ENCODE measurements at places on chromosomes 12 and 14. TPM values are rescaled to one million over a fixed set of nuclear protein-coding genes. Genes with fewer than 3 reads are reported as not detected.

GRCh38 chr12:6039894-6040601 is 84.4 kb downstream of the VWF start:
- DNase-seq: no peak

- no peak for DNase-seq
Observed at GRCh38 chr12:109302358-109302757, 6.7 kb downstream of the FOXN4 start.

NRXN3 gene
- total RNA-seq: 0.92 TPM

DNA sequence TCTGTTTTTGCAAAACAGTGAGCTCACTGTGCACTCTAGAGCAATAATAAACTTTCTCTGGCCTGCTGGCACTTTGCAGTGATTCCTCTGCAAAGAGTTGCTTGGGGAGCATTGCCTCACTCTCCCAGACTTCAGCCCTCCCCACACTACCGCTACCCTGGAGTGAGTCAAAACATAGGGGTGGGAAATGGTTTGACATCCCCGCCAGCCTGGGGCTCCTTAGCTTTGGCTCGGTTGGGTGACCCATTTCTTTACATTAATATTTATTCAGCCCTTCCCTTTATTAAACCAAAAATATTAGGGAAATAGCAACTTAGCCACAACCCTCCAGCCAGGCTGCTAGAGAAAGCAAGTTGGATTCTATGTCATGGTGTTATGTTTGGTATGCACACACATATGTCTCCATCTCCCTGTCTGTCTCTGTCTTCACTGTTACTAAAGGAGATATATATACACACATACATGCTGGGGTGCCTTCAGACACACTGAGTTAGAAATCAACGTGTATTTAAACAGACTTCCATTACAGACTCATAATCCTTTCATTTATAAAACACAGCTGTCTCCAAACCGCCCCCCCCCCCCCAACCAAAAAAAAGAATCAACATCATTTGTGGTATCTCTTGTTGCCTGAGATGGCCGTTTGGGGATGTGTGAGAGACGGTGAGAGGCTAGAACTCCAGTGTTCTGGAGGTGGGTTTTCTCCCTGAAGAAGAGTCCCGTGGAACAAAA is 3.4 kb upstream of the IRF2BPL start:
- no peak for DNase-seq

- no peak for DNase-seq
Observed at GRCh38 chr12:85188619-85189018, 91.4 kb upstream of the ALX1 start.

GRCh38 chr12:129959889-129960288 is 56.1 kb upstream of the TMEM132D start:
- DNase-seq: no peak

GRCh38 chr12:46439793-46440511 is 67.4 kb upstream of the SLC38A2 start:
- no peak for DNase-seq

- no peak for DNase-seq
Observed at GRCh38 chr12:100213016-100213891, 12.6 kb downstream of the ACTR6 start.

GRCh38 chr12:47245623-47246022 is 165.9 kb upstream of the AMIGO2 start:
- no peak for DNase-seq

C1R gene
- 1.4 TPM for total RNA-seq

- DNase-seq: no peak
Observed at GRCh38 chr12:2854669-2855453, 2.0 kb downstream of the TEX52 start.

RIPK3 gene
- total RNA-seq: 2.6 TPM

DNA sequence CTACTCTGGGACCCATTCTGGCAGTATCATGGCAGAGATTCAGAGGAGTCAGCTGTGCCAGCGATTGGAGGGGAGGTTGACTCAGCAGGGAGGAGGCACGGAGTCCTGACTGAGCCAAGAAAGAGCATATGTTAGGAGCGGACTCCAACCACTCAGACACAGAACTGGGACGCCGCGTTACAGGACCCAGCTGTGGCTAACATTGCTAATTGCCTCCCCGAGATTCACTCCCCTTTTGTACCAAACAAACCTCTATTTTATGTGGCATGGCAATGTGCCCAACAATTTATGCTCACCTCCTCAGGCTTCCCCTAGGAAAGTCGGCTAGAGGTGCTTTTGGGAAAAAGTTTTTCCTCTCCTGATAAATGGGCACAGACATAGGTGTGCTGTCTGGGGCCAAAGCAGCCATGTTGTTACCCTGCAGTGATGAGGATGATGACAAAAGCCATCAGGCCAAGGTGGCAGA is 15.2 kb upstream of the CLIP1 start:
- DNase-seq: no peak

ZCCHC8 gene
- 20.8 TPM for total RNA-seq

PDE3A gene
- 9.9 TPM for total RNA-seq

GRCh38 chr12:48442179-48442847 is 30.0 kb upstream of the ANP32D start:
- no peak for DNase-seq

- DNase-seq: no peak
Observed at GRCh38 chr12:108302403-108303311, 36.5 kb downstream of the CMKLR1 start.

GRCh38 chr14:24095271-24096068 is 1.4 kb downstream of the PCK2 start:
- no peak for DNase-seq

DNA sequence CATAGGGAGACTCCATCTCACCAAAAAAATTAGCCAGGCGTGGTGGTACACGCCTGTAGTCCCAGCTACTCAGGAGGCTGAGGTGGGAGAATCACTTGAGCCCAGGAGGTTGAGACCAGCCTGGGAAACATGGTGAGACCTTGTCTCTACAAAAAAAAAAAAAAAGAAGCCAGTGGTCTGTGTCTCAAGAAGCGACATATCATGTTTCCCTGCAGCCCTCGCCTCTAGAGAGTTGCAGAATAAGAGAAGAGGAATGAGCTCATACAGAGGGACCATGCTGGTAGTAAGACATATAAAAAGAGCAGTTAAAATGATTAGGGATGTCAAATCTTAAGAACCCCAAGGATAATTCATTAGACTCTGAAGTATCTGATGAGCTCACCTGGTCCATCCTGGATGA is 39.4 kb upstream of the BICDL1 start:
- no peak for DNase-seq

ASIC1 gene
- 2.5 TPM for total RNA-seq

CMA1 gene
- total RNA-seq: not detected

DLGAP5 gene
- 8.9 TPM for total RNA-seq

RDH16 gene
- total RNA-seq: 0.05 TPM

DNA sequence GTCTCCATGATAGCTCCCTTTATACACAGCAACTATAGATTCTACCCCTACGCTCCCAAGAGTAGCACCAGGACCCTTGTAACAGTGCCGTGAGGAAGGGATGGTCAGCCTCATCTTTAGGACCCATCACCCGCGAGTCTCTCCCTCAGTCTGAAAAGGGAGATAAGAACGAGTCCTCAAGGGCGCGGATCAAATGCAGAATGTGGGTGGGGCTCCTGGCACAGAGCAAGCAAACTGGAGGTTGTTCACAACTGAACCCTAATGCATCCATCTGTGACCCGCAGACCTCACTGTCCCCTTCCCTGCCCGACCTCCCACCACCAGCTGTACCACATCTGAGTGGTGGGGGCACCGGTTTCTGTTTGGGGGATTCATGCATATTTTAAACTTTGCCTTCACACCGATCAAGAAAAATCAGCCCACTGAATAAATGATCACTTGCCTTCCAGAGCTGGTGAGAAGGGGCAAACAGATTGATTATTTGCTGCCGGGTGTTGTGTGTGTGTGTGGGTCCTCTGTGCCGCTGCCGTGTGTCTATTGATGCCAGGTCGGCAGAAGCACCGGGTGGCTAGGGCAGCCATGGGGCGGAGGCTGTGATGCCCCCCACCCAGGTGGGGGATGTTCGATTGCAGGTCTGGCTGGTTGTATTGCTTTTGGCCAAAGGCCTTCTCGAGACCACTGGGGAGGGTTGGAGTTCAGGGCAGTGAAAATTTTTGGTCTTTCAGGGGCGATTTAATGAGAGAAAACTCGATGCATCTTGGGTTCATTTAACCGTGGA is 35.7 kb upstream of the BEGAIN start:
- DNase-seq: no peak

All from glomerular endothelial cell (primary cell).